ENCODE measurements at places on chromosomes 6 and 20.
A peak's percentile ranks its signal among the peaks of the same experiment; 100 is the strongest.

- H3K27ac ChIP-seq: no peak overlapping the region
- no peaks in the 10 kb centered on the region for H3K27me3 ChIP-seq
- no peak overlapping the region for H3K4me3 ChIP-seq
- H3K4me1 ChIP-seq: no peaks in the 10 kb centered on the region
Observed at GRCh38 chr6:168194732-168195567, 115.9 kb upstream of the FRMD1 start.

- DNase-seq: no peak
- no peak overlapping the region for H3K27ac ChIP-seq
- no peaks in the 10 kb centered on the region for H3K4me1 ChIP-seq
- no peaks in the 10 kb centered on the region for H3K27me3 ChIP-seq
Observed at GRCh38 chr6:72955666-72956065, 269.6 kb downstream of the KHDC1L start.

GRCh38 chr6:169189182-169189581 lies 64.5 kb downstream of the THBS2 start:
- H3K27me3 ChIP-seq: no peaks in the 10 kb centered on the region
- H3K27ac ChIP-seq: no peak overlapping the region
- no peak overlapping the region for H3K4me3 ChIP-seq
- no peaks in the 10 kb centered on the region for H3K36me3 ChIP-seq

- DNase-seq: no peak
- H3K27me3 ChIP-seq: no peaks in the 10 kb centered on the region
- H3K4me3 ChIP-seq: no peak overlapping the region
- H3K36me3 ChIP-seq: no peaks in the 10 kb centered on the region
- no peak overlapping the region for H3K27ac ChIP-seq
- peaks cover 4% of the 10 kb centered on the region for H3K4me1 ChIP-seq
Observed at GRCh38 chr20:64093013-64093503, 8.9 kb upstream of the LKAAEAR1 start.

- DNase-seq: no peak
- H3K4me3 ChIP-seq: peak overlapping the region; percentile 43
- H3K27ac ChIP-seq: peak overlapping the region; percentile 90
- no peaks in the 10 kb centered on the region for H3K27me3 ChIP-seq
- no peaks in the 10 kb centered on the region for H3K4me1 ChIP-seq
- no peaks in the 10 kb centered on the region for H3K36me3 ChIP-seq
Observed at GRCh38 chr6:1390133-1390945, 963 bp downstream of the FOXF2 start.

DNA sequence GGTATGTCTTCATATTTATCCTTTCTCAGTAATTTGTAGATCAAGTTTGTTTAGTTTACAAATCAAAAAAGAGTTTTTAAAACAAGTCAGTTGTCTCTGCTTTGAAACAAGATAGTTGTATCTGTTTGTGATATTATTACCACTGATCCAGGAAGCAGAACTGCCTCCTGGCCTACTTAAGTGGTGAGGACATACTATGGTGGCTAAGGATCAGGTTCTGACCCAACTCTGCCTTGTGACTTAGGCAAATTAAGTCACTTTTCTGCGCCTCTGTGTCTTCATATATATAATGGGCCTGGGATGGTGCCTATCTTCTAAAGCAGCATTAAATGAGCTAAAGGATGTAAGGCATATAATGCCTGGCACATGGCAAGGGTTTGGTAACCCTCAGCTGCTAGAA lies 8.7 kb downstream of the ANKS1A start:
- DNase-seq: no peak
- no peaks in the 10 kb centered on the region for H3K27me3 ChIP-seq
- no peaks in the 10 kb centered on the region for H3K4me1 ChIP-seq
- no peak overlapping the region for H3K4me3 ChIP-seq
- no peak overlapping the region for H3K27ac ChIP-seq
- H3K36me3 ChIP-seq: no peaks in the 10 kb centered on the region

DNA sequence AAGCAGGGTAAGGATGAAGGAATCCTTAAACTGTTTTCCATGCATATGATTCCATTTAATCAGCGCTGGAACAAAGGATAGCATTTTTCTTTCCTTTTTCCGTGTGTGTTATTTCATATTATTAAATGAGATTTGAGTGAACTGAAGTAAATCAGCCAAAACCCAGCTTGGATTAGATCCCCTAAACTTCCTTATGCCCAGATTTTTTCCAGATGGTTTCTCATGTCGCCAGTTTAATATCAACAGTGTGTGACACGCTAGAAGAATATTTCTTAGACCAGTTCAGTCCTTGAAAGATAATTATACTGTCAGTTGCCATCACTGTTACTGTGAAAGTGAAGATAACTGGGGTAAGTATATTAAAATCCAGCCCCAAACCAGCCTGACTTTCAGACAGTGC lies 1009.4 kb downstream of the KIF16B start:
- H3K4me1 ChIP-seq: no peaks in the 10 kb centered on the region
- H3K4me3 ChIP-seq: no peak overlapping the region
- H3K27me3 ChIP-seq: no peaks in the 10 kb centered on the region
- H3K27ac ChIP-seq: no peak overlapping the region

GRCh38 chr20:62815066-62815991 lies 1.5 kb upstream of the COL9A3 start:
- H3K4me1 ChIP-seq: peaks cover 8% of the 10 kb centered on the region
- no peak overlapping the region for H3K4me3 ChIP-seq
- no peaks in the 10 kb centered on the region for H3K27me3 ChIP-seq
- no peaks in the 10 kb centered on the region for H3K36me3 ChIP-seq

DNA sequence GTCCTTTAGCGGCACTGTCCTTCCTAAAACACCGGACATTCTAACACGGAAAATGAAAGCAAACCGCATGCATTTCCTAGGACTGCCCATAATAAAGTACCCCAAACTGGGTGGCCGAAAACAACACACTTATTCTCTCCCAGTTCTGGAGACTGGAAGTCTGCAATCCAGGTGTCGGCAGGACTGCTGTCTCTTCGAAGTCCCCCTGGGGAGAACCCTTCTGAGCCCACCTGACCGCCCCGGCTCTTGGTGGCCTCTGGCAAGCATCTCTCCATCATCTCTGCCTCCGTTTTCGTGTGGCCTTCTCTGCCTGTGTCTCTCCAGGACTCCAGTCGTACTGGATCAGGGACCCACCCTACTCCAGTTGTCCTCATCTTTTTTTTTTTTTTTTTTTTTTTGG lies 55.4 kb downstream of the SYNJ2 start:
- H3K4me3 ChIP-seq: no peak overlapping the region
- H3K36me3 ChIP-seq: no peaks in the 10 kb centered on the region
- H3K27me3 ChIP-seq: no peaks in the 10 kb centered on the region
- no peaks in the 10 kb centered on the region for H3K4me1 ChIP-seq
- no peak overlapping the region for H3K27ac ChIP-seq

DNA sequence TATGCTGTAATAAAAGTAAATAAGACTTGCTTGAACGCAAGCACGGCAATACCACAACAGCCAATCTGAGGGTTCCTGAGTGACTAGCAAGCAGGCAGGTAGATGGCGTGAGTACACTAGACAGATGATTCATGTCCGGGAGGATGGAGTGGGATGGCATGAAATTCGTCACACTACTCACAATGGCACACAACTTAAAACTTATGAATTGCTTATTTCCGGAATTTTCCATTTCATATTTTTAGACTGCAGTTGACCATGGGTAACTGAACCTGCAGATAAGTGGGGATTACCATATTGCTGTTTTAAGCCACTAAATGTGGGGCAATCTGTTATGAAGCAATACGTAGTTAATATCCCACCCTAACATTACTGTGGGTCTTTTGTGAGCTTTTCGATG lies 93.6 kb upstream of the NFATC2 start:
- H3K27me3 ChIP-seq: no peaks in the 10 kb centered on the region
- H3K4me3 ChIP-seq: no peak overlapping the region
- DNase-seq: no peak
- no peaks in the 10 kb centered on the region for H3K36me3 ChIP-seq
- no peak overlapping the region for H3K27ac ChIP-seq

DNA sequence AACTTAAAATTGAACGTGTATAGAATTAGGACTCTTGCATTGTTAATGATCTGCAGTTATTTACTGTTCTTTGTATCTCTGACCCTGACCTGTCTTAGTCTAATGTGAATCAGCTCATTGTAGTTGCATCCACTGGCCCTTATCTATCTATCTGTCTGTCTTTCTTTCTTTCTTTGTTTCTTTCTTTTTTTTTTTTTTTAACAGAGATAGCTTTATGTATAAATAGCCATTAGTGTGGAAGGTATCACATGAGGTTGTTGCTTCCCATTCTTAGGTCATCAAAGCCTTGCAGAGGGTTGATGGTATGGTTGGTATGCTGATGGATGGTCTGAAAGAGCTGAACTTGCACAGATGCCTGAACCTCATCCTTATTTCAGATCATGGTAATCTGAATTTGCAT lies 59.9 kb downstream of the ENPP1 start:
- no peaks in the 10 kb centered on the region for H3K27me3 ChIP-seq
- peaks cover 4% of the 10 kb centered on the region for H3K4me1 ChIP-seq
- no peaks in the 10 kb centered on the region for H3K36me3 ChIP-seq
- H3K27ac ChIP-seq: no peak overlapping the region
- no peak overlapping the region for H3K4me3 ChIP-seq

GRCh38 chr6:30481211-30481964 lies 7.9 kb upstream of the HLA-E start:
- no peak for DNase-seq
- H3K4me1 ChIP-seq: no peaks in the 10 kb centered on the region
- no peaks in the 10 kb centered on the region for H3K36me3 ChIP-seq

DNA sequence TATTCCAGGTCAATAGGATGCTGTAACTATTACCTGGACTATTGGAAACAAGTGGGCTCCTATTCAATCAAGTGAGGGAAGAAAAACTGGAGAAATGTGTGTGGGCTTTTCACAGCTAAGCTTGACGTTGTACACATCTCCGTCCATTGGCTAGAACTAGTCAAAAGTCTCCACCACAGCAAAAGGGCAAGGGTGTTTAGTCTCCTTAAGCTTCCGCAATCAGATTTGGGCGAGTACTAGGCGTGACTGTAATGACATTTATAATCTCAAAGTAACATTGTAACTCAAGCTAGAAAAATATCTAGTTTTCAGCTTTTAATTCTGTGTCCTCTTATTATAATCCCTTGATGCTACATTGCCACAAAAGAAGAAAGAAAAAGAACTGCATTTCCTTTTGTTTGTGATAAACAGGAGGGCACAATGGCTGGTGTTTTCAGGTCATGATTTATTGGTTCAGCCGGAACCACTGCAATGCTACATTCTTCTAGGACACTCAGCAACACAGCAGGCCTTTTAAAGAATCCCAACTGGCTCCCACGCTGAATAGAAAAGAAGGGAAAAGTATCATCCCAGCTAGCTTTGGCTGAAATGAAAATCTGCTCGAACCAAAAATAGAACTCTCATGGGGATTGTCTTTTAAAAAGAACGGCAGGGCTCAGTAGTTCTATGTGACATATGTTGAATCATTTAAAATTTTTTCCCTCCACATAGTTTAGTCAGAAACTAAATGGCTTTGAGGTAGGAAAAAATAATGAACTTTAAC lies 387.7 kb downstream of the BTBD3 start:
- DNase-seq: no peak
- no peak overlapping the region for H3K4me3 ChIP-seq
- no peak overlapping the region for H3K27ac ChIP-seq
- no peaks in the 10 kb centered on the region for H3K27me3 ChIP-seq
- H3K4me1 ChIP-seq: no peaks in the 10 kb centered on the region

- DNase-seq: no peak
- H3K27ac ChIP-seq: no peak overlapping the region
- H3K4me1 ChIP-seq: no peaks in the 10 kb centered on the region
- H3K4me3 ChIP-seq: no peak overlapping the region
- H3K27me3 ChIP-seq: no peaks in the 10 kb centered on the region
- H3K36me3 ChIP-seq: no peaks in the 10 kb centered on the region
Observed at GRCh38 chr20:24490598-24490997, 21.2 kb downstream of the SYNDIG1 start.

GRCh38 chr6:112086744-112087135 lies 542 bp downstream of the TUBE1 start:
- H3K36me3 ChIP-seq: no peaks in the 10 kb centered on the region
- no peak for DNase-seq
- peak overlapping the region; percentile 70 for H3K4me3 ChIP-seq
- H3K27ac ChIP-seq: peak overlapping the region; percentile 77

DNA sequence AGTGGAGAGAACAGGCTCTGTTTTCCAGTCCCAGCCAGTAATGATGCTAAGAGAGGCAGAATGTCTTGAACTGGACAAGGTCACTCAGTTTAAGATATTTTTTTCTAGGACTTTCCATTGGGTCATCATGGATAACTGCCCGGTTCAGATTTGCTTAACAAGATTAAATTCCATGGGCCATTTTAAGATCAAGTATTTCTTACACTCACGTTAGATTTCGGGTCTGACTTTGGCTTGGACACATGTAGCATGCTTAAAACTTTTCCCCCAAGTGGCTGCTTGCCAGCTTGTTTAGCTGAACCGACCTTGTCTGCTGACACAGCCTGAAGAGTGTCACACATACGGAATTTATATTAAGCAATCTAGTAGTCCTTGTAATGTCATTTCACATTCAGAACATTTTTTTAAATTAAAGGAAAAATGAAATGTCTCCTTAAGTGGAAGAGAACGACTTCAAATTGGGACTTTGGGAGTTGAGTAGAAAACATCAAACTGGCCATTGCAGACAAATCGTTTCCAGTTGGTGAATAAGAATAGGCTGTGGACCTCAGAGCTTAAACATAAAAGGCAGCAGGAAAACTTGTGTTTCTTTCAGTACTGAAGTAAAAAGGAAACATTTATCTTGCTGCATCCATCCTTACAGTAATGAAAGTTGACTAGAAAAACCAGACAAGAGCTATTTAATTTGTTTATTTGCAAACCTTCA lies 29.0 kb downstream of the ARMC2 start:
- no peak overlapping the region for H3K4me3 ChIP-seq
- H3K36me3 ChIP-seq: no peaks in the 10 kb centered on the region
- no peaks in the 10 kb centered on the region for H3K27me3 ChIP-seq
- no peak for DNase-seq
- peaks cover 7% of the 10 kb centered on the region for H3K4me1 ChIP-seq
- H3K27ac ChIP-seq: peak overlapping the region; percentile 22

GRCh38 chr6:167053895-167054530 lies 54.8 kb downstream of the CEP43 start:
- H3K27me3 ChIP-seq: no peaks in the 10 kb centered on the region
- no peaks in the 10 kb centered on the region for H3K4me1 ChIP-seq
- DNase-seq: no peak
- no peaks in the 10 kb centered on the region for H3K36me3 ChIP-seq
- no peak overlapping the region for H3K4me3 ChIP-seq
- H3K27ac ChIP-seq: no peak overlapping the region

All from Peyer's patch (tissue), 4 donors.